ENCODE measurements at places on chromosomes 6 and 20.

DNA sequence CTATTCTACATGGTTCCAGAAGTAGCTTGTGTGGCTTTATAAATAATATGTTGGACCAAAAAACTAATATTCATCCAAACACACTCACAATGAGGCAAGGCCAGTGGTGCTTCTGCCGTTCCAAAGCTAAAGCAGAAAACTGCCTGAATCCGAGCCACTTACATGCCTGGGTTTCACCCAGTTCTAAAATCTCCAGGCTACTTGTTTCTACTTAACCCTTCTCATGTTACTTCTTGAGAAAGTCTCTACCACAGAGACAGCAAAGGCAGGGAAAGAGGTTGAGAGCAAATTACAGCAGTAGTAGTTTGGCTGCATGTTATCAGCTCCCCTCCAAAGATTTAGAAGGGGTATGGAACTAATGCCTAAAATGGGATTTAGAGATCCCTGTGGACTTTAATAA lies 62.0 kb downstream of the FAXC start:
- DNase-seq: no peak

DNA sequence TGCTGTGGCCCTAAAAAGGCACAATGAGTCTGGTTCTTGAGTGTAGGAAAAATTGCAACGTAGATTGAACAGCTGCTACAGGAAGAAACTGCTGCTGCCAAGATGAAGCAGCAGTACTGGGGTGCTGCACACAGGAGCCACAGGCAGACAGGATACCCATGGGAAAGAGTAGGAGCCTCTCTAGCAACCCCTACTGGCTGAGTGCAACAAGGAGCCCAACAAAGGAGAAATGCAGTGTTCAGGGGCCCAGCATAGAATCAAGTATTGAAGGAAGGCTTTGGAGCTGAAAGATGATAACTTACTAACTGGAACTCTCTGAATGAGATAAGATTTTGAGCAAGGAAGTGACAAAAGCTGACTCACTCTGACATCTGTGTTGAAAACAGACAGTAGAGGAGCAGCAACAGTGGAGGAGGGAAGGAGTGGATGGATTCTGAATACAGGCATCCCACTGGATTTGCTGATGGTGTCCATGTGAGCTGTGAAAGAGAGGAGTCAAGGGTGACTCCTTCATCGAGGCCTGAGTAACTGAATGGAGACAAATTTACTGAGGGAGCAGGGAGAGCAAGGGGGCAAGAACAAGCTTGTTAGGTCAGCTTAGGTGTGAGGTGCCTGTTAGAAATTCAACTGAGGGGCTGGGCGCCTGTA lies 534.7 kb upstream of the JARID2 start:
- peak; percentile 66 for DNase-seq

- DNase-seq: no peak
These were observed 24.3 kb upstream of the CDYL start for GRCh38 chr6:4751823-4752464.

DNA sequence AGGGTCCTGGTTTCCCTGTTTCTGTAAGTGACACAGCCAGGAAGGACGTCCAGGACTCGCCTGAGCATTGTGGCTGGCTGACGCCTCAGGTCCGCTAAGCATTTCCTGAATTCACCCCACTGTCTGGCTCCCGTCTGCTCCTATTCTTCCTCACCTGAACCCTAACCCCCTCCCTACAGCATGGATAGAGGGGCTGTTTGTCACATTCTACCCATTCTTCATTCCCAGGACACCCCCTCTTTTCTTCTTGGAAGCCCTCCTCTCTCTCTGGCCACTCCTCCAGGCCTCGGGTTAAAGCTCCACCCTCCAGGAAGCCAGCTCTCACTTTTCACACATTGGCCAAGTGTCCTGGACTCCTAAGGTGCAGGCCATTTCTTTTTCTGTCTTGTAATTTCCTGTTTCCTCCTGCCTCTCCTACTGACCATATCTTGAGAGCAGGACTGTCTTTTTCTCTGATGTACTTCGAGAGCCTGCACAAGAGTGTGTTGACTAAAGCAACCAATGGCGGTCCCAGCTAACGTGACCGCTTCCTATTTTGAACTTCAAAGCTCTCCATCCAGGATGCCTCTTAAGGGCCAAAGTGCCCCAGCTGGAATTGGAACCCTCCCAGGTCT lies 24.2 kb upstream of the MYMX start:
- DNase-seq: no peak

- DNase-seq: peak; percentile 75
These were observed 336.6 kb downstream of the CDH4 start for GRCh38 chr20:61588411-61589385.

DNA sequence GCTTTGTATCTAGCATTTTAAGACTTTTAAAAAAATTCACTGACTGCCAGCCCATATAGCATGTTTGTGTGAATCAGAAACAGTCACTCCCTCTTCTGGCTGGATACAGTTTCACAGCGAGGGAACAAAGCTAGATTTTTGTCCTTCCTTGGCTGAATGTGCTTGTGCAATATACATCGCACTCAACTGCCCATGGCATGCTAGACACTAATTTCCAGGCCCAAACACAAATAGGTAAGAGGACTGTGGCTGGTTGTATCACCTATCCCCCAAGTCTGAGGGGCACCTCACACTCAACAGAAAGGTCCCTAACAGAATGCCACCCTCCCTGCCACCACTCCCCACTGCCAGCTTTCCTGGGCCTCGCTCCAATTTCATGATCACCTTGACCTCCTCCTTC lies 16.2 kb upstream of the BLCAP start:
- no peak for DNase-seq

- no peak for DNase-seq
These were observed 131.0 kb downstream of the DOK5 start for GRCh38 chr20:54606380-54606779.

GRCh38 chr6:78947529-78947928 lies 80.2 kb downstream of the IRAK1BP1 start:
- DNase-seq: no peak

- DNase-seq: no peak
These were observed 280.4 kb downstream of the UBE3D start for GRCh38 chr6:82785206-82785605.

- no peak for DNase-seq
These were observed 210.9 kb downstream of the TINAG start for GRCh38 chr6:54519161-54519560.

DNA sequence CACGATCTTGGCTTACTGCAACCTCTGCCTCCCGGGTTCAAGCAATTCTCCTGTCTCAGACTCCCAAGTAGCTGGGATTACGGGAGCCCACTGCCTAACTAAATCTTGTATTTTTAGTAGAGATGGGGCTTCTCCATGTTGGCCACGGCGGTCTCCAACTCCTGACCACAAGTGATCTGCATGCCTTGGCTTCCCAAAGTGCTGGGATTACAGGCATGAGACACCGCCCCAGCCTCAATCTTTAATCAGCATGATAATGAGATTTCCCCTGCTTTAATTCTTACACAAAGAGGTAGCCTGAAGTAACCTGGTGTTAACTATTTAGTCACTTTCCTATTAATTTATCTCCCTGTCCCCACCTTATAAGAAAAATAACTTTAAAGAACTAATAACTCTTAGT lies 31.3 kb upstream of the TRDN start:
- no peak for DNase-seq

DNA sequence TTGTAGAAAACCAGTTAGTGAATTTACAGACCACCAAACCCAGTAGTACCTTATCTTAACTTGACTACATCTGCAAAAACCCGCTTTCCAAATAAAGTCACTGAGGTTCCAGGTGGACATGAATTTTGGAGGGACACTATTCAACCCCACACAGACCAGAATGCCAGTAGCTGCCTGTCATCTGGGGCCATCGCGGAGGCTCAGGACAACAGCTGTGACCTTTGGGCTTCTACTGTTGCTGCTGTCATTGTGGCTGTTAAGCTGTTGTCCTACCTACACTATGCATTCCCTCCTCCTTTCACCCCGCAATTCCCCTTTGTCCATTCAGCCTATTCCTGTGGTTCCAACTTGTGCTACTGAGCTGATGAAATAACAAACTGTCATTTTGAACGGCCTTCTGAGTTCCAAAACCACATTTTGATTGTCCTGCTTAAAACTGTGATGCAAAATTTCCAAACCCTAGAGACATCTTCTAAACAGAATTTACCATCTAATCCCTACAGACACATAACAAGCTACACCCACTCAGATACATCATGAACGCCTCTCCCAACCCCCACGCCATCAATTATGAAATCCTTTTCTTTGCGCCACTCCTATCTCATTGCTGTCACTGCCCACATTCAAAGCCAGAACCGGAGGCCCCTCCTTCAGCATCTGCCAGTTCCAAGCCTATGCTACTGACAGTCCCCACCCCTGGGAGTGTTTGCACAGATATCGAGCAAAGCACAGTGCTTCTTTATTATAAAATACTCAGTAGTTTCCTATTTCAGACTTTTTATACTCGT lies 125.0 kb downstream of the C6orf118 start:
- no peak for DNase-seq

DNA sequence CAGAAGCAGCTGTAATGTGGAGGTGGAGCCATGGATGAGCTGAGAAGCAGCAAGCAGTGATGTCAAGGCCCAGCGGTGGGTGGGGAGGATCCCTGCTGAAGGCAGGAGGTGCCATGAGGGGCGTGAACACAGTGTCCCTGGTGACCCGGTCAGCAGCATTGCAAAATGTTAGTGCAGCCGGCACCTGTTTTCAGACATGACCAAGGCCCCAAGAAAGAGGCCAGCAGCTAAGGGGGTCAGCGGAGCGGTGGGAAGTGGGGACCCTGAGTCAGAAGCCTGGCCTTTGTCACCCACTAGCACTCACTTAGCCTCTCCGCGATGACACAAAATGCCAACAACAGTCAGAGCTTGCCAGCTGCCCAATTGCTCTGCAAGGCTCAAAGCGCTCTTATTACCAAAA lies 51.9 kb downstream of the TMEM242 start:
- DNase-seq: no peak

- DNase-seq: no peak
These were observed 241.8 kb upstream of the FOXQ1 start for GRCh38 chr6:1070085-1070521.

- DNase-seq: no peak
These were observed 19.8 kb downstream of the HEY2 start for GRCh38 chr6:125769147-125769783.

- no peak for DNase-seq
These were observed 23.6 kb upstream of the TGM6 start for GRCh38 chr20:2357114-2357513.

DNA sequence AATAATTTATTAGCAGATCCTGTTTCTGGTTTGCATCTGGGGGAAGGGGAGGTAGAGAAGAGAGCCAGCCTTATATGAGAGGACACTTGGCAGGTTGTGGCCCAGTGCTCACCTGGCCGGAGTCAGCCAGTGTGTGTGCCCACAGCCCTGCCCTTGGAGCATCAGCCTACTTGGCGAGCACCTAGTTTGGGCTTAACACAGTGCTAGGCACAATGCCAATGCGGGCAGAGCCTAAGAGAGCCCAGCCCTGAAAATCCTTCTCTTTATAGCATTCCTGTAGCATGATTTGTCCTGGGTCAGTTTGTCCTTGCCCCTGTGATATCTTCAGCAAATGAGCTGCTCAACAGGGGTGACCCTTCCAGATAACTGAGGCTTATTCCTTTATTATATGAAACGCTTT lies 73.0 kb downstream of the SLX4IP start:
- no peak for DNase-seq

DNA sequence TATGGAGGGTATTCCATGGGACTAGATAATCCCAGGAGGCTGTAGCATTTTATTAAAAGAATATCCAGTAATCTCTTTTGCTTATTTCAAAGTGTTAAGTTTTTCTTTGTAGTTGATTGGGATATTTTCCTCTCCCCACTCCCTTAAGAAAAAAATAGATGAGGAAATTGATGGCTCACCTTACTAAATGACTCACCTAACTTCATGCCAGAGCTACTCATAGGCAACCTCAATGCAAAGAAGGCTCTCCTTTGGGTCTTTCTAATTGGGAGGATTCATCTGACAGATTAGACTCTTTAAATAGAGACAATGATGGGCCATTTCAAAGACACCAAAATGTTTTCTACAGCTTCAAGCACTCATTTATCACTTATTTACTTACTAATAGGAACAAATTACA lies 528.5 kb upstream of the BTBD3 start:
- no peak for DNase-seq

- no peak for DNase-seq
These were observed 95.3 kb downstream of the ZNF217 start for GRCh38 chr20:53498341-53498740.

DNA sequence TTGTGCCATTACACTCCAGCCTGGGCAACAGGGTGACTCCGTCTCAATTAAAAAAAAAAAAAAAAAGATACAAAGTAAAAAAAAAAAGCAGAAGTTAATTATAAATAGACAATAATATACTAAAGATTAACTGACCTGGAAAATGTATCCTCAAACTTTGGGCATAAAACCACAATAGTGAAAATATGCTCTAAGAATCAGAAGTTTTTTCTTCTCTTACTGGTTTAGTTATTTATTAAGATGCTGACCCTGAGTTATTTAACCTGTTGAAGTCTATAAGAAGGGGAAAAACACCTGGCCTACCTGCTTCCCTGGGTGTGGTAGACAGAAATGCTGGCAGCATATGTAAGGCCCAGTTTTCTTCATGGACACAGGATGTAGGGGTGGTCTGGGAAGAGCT lies 133.7 kb upstream of the MLIP start:
- DNase-seq: no peak

DNA sequence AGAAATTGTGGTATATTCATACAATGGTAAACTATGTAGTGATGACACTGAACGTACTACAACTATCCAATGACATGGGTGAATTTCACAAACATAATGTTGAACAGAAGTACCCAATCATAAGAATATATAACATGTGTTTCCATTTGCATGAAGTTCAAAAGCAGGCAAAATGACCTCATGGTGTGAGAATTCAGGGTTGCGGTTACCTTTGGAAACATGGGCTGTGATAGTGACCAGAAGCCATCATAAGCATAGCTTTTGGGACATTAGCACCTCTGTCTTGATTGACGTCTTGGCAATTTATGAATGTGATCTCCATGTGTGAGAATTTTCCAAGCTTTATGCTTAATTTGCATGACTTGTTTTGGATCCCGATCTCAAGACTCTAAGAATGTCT lies 500.1 kb upstream of the JAG1 start:
- DNase-seq: peak; percentile 67

- DNase-seq: no peak
These were observed 506.9 kb downstream of the LMBRD1 start for GRCh38 chr6:69289689-69290495.

- peak; percentile 80 for DNase-seq
These were observed 30.0 kb upstream of the AKIRIN2 start for GRCh38 chr6:87731818-87732661.

DNA sequence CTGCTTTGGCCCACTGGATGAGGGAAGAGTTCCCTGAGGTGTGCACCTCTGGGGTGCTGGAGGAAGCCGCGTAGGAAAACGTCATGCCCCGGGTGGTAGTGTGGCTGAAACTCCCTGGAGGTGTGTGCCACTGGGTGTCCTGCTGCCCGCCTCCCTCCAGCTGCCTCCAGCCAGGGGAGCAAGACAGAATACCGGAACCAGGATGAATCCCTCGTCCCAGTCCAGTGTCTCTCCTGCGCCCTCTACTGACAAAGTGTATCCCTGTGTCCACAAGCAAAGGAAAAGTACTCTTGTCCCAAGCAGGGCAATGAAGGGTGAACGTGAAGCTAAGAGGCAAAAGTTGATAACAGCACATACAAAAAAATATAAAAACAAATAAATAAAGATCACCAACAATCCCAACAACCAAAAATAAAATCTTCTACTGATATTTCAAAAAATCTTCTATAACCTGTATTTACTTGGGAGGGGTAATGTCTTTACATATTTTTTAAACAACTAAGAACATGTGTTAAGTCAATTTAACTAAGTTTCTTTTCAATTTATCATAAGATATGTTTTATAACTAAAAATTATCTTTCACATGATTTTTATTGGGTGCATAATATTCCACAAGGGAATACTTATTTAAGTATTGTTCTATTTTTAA lies 437.6 kb downstream of the MAFB start:
- DNase-seq: no peak
